ENCODE measurements at places on chromosomes 2 and 18.

GRCh38 chr2:220466251-220466691 lies 838.8 kb downstream of the SLC4A3 start:
- no peak for DNase-seq

GRCh38 chr2:173763641-173764040 lies 201.5 kb downstream of the SP3 start:
- no peak for DNase-seq

GRCh38 chr2:8636721-8637636 lies 44.9 kb upstream of the ID2 start:
- DNase-seq = no peak

DNA sequence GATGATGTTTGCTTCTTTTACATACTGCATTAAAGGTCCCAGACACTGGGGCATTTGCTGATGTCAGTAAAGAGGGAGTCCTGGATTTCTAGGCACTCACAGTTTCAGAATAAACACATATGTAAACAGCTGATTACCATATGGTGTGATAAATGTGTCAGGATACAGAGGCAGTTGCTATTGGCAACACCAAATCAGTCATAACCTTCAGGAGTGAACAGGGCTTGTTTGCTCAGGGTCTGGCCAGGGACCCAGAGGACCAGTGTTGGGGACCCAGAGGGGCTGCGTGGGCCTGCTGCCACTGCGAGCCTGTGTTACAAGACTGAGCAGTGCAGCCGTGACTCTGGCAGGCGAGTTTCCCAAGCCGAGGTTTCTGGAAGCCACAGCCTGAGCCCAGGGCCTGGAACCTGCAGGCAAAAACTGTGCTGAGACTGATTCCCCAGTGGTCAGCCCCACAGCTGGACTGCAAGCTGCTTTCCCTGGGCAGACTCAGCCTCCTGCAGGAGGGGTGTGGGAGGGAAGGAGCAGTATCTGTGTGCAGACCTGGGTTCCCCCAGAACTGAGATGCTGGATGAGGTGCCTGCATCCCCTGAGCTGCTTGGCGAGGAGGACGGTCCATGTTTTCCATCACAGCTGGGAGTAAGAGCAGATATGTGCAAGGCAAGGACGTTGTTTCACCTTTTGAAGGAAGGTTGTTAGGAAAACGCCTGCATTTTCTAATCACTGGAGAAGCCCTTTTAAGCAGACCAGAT lies 23.6 kb downstream of the ASAP2 start:
- no peak for DNase-seq

DNA sequence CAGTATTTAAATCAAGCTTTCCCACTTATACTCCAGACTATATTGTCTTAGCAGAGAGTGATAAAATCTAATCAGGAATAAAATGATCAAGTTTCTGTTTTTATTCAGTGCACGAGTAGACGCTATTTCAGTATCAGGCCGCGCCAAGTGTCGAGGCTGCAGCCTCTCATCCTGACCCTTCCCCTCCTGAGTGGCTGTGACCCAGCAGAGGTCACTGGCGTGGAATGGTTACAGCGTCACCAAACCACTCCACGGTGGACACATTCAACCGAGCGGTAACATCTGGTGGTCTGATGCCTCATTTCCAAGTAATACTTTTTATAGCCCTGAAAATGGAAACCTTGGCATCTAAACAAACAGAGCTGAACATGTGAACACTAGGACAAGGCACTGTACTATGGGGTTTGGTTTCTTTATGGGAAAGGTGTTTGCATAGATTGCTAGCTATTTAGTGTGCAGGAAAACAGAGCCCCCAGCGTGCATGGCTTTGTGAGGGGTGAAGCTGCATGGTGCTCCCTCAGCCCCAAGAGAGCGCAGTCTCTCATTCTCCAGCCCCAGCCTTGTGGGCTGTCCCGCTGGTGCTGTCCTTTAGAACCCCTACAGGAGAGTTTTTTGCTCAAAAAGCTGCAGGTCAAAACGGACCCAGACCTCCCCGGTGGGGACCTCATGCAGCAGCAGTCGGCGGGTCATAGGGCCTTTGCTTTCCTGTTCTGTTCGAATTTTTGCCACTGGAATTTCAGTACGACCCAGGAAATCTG lies 28.4 kb downstream of the FAM228A start:
- DNase-seq = no peak

DNA sequence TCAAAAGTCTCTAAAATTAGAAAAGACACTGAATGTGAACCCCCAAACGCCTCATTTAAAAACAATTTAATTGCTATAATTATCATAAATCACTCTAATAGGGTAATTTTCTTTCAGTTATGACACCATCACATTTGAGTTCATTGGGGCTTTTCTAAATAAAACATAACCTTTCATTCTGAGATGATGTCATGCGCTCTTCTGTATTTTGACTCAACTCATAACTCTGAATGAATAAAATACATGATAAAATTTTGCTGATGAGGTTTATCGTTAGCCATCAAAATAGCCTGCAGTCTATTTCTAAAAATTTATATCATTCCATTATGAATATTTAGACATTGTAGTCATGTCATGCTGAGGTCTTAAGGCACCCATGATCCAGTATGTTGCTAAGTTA lies 1099.7 kb downstream of the SUCLG1 start:
- DNase-seq = no peak

DNA sequence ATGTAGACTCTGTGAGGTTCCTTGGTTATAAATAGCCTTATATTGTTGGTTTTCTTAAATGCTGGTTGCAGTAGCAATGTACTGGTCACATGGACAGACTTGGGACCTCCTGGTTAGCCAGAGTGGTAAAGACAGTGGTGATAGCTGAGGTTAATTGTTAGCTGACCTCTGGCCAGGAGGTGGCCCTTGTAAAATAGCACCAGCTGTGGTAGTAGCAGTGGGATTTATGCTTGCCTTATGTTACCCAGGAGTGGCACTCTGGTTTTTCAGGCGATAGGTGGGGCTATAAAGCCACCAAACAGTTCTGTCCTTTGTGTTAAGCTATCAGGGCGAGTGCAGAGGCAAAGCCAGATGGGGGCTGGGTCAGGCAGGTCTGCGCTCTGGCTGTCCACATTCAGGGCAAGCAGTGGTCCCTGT lies 94.8 kb upstream of the SRD5A2 start:
- DNase-seq = no peak

DNA sequence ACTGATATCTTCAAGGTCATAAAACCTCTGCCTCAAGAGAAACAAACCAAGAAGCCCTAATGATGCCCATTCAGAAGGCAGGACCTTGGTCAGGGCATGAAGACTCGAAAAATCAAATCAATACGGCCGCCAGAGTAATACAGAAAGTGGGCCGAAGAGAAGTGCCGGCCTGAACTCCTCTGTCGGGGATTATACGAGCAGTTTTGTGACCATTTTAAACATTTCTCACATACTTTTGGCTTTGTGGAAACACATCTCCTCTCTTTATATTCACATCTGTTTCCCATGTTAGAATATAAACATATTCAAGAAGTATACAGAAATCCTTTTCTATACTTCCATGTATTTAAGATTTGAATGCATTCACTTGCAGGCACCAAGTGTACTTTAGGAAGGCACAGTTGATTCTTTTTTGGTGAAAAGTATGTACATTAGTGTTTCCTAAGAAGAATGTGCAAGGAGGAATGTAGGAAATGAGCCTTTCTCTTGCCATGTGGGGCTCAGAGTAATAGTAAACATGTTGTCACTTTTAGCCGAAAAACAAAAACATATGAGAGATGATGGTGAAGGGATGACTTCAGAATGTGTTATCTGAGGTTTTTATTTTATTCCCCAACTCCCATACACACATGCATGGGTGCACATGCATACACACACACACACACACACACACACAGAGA lies 707.9 kb upstream of the ID2 start:
- no peak for DNase-seq

- no peak for DNase-seq
Observed at GRCh38 chr2:179692610-179693009, 168.8 kb downstream of the ZNF385B start.

- DNase-seq = no peak
Observed at GRCh38 chr2:54077088-54077900, 38.1 kb upstream of the ACYP2 start.

- no peak for DNase-seq
Observed at GRCh38 chr2:133666621-133667020, 98.4 kb upstream of the NCKAP5 start.

DNA sequence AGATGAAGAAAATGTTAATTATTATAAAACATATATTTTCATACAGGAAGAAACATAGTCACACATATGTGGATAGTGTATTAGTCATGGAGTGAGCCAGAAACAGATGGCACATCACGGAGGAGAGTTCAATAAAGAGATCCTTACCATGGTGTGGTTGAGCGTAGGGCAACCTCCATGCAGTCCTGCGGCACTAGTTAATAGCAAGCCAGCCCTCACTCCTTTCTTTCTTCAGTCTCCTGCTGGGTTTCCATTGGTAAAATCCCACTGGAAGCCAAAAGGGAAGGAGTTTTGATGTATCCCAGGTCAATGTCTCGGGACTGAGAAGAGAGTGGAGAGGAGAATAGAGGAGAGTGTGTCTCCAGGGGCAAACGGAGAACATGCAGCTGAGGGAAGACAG lies 328.1 kb downstream of the NR4A2 start:
- DNase-seq = no peak
